GM23248 (cell line): ENCODE measurements at places on chromosomes 4 and X. TPM values are rescaled to one million over a fixed set of nuclear protein-coding genes. Genes with fewer than 3 reads are reported as not detected.
A peak's percentile ranks its signal among the peaks of the same experiment; 100 is the strongest.

Gene VEGFD
- total RNA-seq, result not detected in 2 replicates

Gene CD40LG
- not detected in 2 replicates for total RNA-seq

Gene FREM3
- not detected in 2 replicates for total RNA-seq

Gene ADH7
- total RNA-seq, result not detected in 2 replicates

Gene CXCL11
- total RNA-seq, result not detected in 2 replicates

Gene EFHC2
- total RNA-seq, result not detected in 2 replicates

Gene CSAG2
- not detected in 2 replicates for total RNA-seq

Gene BCORL1
- total RNA-seq, result 0.38 and 1.7 TPM in 2 replicates

Gene LETM1
- total RNA-seq, result 40.1 and 42.3 TPM in 2 replicates

GRCh38 chrX:17944833-17945497 lies 83.9 kb upstream of the RAI2 start:
- no peak overlapping the region for H3K4me3 ChIP-seq
- peak; percentile 1 for DNase-seq
- H3K27me3 ChIP-seq, result no peaks in the 10 kb centered on the region
- no peaks in the 10 kb centered on the region for H3K4me1 ChIP-seq
- no peaks in the 10 kb centered on the region for H3K36me3 ChIP-seq

DNA sequence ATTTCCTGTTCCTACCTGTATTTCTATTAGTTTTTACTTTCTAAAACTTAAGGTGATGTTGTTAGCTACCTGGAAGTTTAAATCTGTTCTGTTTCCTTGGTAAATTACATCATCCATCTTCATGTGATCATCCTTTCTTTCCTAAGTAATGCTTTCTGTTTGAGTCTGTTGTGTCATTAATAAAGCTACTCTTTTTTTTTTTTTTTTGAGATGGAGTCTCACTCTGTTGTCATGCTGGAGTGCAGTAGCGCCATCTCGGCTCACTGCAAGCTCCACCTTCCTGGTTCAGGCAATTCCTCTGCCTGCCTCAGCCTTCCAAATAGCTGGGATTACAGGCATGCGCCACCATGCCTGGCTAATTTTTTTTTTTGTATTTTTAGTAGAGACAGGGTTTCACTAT lies 73.3 kb downstream of the FIP1L1 start:
- H3K27me3 ChIP-seq, result no peaks in the 10 kb centered on the region
- H3K4me1 ChIP-seq, result 0 out of 2 replicates have a peak, but pooled peaks cover 7% of the 10 kb centered on the region
- peak; percentile 68 for DNase-seq

DNA sequence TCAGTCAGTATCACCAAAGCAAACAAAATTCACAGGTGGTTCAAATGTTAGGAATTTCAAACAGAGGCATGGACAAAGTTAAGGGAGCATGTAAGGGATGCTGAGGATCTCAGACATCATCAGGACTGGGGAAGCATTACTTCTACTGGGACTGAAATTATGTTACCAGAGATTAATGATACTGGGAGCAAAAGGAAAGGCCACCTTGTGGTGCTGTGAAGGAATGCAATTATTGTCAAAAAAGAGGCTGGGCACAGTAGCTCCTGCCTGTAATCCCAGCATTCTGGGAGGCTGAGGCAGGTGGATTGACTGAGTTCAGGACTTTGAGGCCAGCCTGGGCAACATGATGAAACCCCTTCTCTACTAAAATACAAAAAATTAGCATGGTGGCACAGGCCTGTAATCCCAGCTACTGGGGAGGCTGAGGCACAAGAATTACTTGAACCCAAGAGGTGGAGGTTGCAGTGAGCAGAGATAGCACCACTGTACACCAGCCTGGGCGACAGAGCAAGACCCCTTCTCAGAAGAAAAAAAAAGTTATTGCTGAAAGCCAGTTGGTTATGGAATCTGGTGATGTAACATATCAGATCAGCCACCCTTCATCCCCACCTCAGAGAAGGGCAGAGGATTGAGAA lies 954.3 kb downstream of the PCDH7 start:
- no peaks in the 10 kb centered on the region for H3K36me3 ChIP-seq
- no peaks in the 10 kb centered on the region for H3K4me1 ChIP-seq
- H3K27ac ChIP-seq, result no peak overlapping the region
- no peak overlapping the region for H3K4me3 ChIP-seq
- no peak for DNase-seq

- DNase-seq, result peak; percentile 72
- peak overlapping the region; percentile 54 for H3K27ac ChIP-seq
- no peak overlapping the region for H3K4me3 ChIP-seq
- 0 out of 2 replicates have a peak, but pooled peaks cover 8% of the 10 kb centered on the region for H3K4me1 ChIP-seq
Observed at GRCh38 chr4:2266181-2266580, 4.3 kb upstream of the MXD4 start.

DNA sequence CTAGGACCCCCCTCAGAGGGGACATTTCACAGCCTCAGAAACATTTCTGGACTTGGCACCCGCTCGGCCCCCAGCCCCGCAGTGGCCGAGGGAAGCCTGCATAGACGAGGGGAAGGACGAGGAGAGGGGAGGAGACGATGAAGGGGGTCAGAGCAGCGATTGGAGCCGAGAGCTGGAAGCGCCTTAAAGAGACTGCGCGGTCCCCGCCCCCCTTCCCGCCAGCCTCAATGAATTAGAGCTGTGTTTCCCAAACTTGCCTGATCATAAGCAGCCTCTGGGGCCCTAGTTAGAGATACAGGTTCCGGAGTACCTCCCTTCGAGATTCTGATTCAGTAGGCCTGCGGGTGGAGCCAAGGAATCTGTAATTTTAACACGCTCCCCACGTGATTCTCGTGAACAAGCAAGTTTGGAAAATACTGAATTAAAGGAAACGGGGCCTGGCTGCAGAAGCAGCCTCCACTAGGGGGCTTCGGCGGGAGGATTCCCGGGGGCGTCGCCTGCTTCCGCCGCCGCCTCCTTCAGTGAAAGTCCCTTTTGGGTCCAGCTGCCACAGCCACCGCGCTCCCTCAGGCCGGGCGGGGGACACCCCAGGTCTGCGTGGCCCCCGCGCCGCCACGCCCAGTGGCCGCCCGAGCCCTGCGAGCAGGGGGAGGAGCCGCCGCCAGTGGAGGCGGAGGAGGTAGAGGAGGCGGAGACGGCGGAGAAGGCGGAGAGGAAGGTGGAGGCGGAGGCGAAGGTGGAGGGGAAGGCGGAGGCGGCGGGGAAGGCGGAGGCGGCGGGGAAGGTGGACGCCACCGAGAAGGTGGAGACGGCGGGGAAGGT lies at the start of gene USP27X:
USP27X (plus strand) TSS at position 651 of the 822 bp plus-strand sequence. CDS start 824 bp downstream, outside the sequence.
- DNase-seq, result peak; percentile 89
- 0 out of 2 replicates have a peak, but pooled peaks cover 6% of the 10 kb centered on the region for H3K4me1 ChIP-seq

DNA sequence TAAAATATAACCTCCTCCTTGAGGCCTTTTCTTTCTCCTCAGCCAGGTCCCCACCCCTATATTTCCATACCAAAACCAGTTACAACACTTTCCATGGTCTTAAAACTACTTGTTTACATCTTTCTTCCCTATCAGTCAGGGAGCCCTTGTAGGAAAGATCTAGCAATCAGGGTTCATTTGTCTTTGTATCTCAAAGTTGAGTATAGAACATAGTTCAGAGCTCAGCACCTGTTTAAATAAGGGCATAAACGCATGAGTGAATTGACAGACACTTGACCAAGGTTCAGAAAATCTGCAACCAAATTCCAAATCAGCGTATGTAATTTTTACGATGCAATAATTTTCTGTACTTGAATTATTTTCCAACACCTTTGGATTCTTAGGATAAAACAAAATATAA lies 352.2 kb upstream of the MAGEB16 start:
- H3K27me3 ChIP-seq, result no peaks in the 10 kb centered on the region
- H3K36me3 ChIP-seq, result no peaks in the 10 kb centered on the region
- H3K4me3 ChIP-seq, result no peak overlapping the region
- no peak for DNase-seq
- no peaks in the 10 kb centered on the region for H3K4me1 ChIP-seq
- no peak overlapping the region for H3K27ac ChIP-seq

GRCh38 chrX:20265221-20265725 lies 1.4 kb downstream of the RPS6KA3 start:
- no peaks in the 10 kb centered on the region for H3K27me3 ChIP-seq
- peaks cover 32% of the 10 kb centered on the region for H3K4me1 ChIP-seq
- no peaks in the 10 kb centered on the region for H3K36me3 ChIP-seq
- peak overlapping the region; percentile 90 for H3K4me3 ChIP-seq
- DNase-seq, result peak; percentile 90
- H3K27ac ChIP-seq, result peak overlapping the region; percentile 97

DNA sequence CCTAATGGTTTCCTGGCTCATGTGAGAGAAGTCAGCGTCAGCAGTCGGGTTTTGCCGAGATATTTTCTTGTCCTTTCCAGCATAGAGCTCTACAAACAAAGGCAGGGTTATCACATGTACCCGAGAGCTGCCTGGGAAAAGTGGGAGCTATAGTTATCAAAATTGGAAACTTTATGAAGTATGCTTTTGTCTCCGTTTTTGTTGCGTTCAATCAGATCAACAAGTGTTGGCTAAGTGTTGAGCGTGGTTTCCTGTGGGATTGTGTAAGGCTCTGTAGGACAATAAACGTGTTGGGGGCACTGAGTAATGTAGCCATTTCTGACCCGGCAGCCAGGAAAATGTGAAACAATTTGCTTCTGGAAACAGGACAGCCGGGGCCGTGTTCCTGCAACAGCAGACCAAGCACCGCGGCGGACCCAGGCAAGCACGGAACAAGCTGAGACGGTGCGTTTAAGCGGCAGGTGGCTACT lies at the start of gene BMX:
BMX (plus strand) TSS at position 311 of the 470 bp plus-strand sequence. CDS start 7,547 bp downstream, outside the sequence.
- no peak within 1 kb of the TSS for H3K4me3 ChIP-seq
- H3K27me3 ChIP-seq, result no peaks in the 10 kb centered on the region; the same call in 1 of the 2 replicates
- H3K27ac ChIP-seq, result no peak within 1 kb of the TSS
- DNase-seq, result no peak
- H3K4me1 ChIP-seq, result no peaks in the 10 kb centered on the region

DNA sequence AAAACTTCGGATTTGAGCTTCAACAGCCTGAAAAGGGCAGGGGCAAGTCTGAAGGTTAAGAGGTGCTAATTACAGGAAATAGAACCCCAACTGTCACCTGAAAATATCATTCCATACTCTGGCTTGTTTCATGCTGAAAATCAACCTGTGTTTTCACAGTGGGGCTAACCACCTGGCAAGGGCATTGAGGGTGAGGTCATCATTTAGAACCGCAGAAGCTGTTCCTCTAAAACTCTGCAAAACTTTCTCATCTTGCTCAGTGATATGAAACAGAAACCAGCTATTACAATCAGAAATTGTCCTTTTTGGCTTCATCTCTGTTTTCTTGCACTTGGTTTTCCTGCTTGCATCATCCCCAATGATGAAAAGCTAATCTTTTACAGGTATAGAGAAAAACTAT lies 247.6 kb downstream of the DCLK2 start:
- H3K4me1 ChIP-seq, result no peaks in the 10 kb centered on the region
- H3K4me3 ChIP-seq, result no peak overlapping the region
- no peak for DNase-seq
- no peak overlapping the region for H3K27ac ChIP-seq
- H3K27me3 ChIP-seq, result no peaks in the 10 kb centered on the region

- no peaks in the 10 kb centered on the region for H3K27me3 ChIP-seq
- H3K36me3 ChIP-seq, result no peaks in the 10 kb centered on the region
- peak; percentile 43 for DNase-seq
- 0 out of 2 replicates have a peak, but pooled peaks cover 3% of the 10 kb centered on the region for H3K4me1 ChIP-seq
- peak overlapping the region; percentile 35; the same call in 1 of the 2 replicates for H3K27ac ChIP-seq
- H3K4me3 ChIP-seq, result no peak overlapping the region
Observed at GRCh38 chrX:154056770-154057241, 37.1 kb upstream of the IRAK1 start.

GRCh38 chr4:152063621-152064240 lies 302.9 kb upstream of the GATB start:
- DNase-seq, result peak; percentile 50
- no peak overlapping the region for H3K27ac ChIP-seq
- H3K4me1 ChIP-seq, result peaks cover 8% of the 10 kb centered on the region
- H3K27me3 ChIP-seq, result no peaks in the 10 kb centered on the region
- no peaks in the 10 kb centered on the region for H3K36me3 ChIP-seq
- H3K4me3 ChIP-seq, result no peak overlapping the region

DNA sequence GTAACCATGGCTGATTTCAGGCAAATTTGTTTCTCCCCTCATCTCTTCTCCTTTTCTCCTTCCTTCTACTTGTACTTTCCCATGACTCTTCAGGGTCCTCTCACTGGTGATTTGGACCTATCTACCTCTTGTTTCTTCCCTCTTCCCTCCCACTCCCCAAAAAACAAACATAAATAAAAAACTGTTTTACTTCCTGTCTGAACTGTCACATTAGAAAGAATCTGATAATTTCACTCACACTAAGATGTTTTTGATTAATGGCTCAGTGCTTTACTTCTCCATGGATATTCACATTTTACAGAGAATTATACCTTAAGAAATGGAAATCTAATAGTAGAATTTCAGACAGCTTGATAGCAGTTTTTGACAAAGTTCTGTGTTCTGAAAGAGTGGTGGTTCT lies 7.2 kb downstream of the STK26 start:
- H3K27me3 ChIP-seq, result no peaks in the 10 kb centered on the region
- no peak overlapping the region for H3K4me3 ChIP-seq
- no peak for DNase-seq
- H3K4me1 ChIP-seq, result no peaks in the 10 kb centered on the region
- no peaks in the 10 kb centered on the region for H3K36me3 ChIP-seq

- no peaks in the 10 kb centered on the region for H3K27me3 ChIP-seq
- H3K36me3 ChIP-seq, result no peaks in the 10 kb centered on the region
- H3K4me1 ChIP-seq, result no peaks in the 10 kb centered on the region
- DNase-seq, result no peak
Observed at GRCh38 chrX:100449696-100450608, 39.9 kb upstream of the PCDH19 start.

GRCh38 chr4:3406021-3406420 lies 35.7 kb upstream of the HGFAC start:
- H3K36me3 ChIP-seq, result no peaks in the 10 kb centered on the region
- H3K27ac ChIP-seq, result no peak overlapping the region
- H3K4me1 ChIP-seq, result peaks cover 14% of the 10 kb centered on the region
- no peaks in the 10 kb centered on the region for H3K27me3 ChIP-seq

- peaks cover 4% of the 10 kb centered on the region; the same call in 1 of the 2 replicates for H3K27me3 ChIP-seq
- H3K4me1 ChIP-seq, result no peaks in the 10 kb centered on the region
- DNase-seq, result no peak
- peak overlapping the region; percentile 63 for H3K4me3 ChIP-seq
- no peak overlapping the region for H3K27ac ChIP-seq
Observed at GRCh38 chrX:100408713-100409609, 1.1 kb downstream of the PCDH19 start.

GRCh38 chr4:142614621-142615323 lies 231.3 kb downstream of the INPP4B start:
- peak overlapping the region; percentile 27; the same call in 1 of the 2 replicates for H3K4me3 ChIP-seq
- no peaks in the 10 kb centered on the region for H3K36me3 ChIP-seq
- peaks cover 26% of the 10 kb centered on the region for H3K4me1 ChIP-seq
- H3K27ac ChIP-seq, result peak overlapping the region; percentile 87
- peak; percentile 83 for DNase-seq

- no peaks in the 10 kb centered on the region for H3K36me3 ChIP-seq
- H3K27ac ChIP-seq, result no peak overlapping the region
- H3K4me1 ChIP-seq, result no peaks in the 10 kb centered on the region
- peak; percentile 36 for DNase-seq
- H3K27me3 ChIP-seq, result no peaks in the 10 kb centered on the region
Observed at GRCh38 chrX:134761788-134762187, 103.5 kb upstream of the PLAC1 start.

DNA sequence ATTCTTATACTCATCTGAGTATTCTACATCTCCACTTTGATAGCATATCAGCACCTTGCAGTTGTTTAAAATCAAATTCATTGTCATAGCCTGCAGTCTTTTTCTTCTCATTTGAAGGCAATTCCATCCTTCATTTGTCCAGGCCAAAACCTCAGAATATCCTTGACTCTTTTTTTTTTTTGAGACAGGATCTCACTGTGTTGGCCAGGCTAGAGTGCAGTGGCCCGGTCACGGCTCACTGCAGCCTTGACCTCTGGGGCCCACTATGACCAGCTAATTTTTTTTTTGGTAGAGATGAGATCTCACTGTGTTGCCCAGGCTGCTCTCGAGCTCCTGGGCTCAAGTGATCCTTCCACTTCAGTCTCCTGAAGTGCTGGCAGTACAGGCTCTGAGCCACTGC lies 2.6 kb downstream of the MRPL1 start:
- no peaks in the 10 kb centered on the region for H3K27me3 ChIP-seq
- no peaks in the 10 kb centered on the region for H3K36me3 ChIP-seq
- no peak for DNase-seq
- H3K27ac ChIP-seq, result no peak overlapping the region
- H3K4me1 ChIP-seq, result 0 out of 2 replicates have a peak, but pooled peaks cover 6% of the 10 kb centered on the region
